Stimulated activated memory B cell treated with anti-CD40 and anti-IgM and Interleukin-4, amounts not matched to agents 10 μg/mL and 1 μg/mL and 100 μg/mL, for 72 hours (primary cell): ENCODE measurements at places on chromosomes 12 and 14.

GRCh38 chr12:65184176-65184857 is 14.9 kb downstream of the LEMD3 start:
- ATAC-seq: no peak

DNA sequence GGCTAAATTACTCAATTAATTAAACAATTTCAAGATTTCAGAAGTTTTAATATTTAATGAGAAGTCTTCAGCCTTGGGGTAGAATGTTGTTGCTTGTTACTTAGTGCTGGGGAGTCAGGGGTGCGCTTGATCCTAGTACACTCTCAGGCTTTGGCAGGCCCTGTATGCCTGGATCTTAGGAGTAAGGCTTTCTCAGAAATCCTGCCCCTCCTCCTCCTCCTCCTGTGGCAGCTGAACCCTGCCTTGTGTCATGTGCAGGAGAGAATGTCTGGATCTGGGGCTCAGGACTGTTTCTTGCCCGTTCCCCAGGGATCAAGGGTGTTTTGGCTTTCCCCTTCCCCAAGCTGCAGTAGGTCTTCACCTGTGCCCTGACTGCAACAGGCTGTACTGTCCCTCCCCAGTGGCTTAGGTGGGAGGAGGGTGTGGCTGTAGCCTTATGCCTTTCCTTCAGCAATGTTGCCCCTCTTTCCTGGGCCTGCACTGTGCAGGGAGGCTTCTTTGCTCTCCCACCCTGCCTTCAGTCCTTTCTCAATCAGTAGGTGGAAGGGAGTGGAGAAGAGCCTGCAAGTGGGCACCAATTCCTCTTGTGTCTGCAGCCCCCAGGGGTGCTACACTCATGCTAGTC is 108.2 kb downstream of the SLC38A6 start:
- peak; percentile 8 for ATAC-seq

- ATAC-seq: peak; percentile 24
These were observed 86.2 kb upstream of the GNG2 start for GRCh38 chr14:51774209-51774608.

DNA sequence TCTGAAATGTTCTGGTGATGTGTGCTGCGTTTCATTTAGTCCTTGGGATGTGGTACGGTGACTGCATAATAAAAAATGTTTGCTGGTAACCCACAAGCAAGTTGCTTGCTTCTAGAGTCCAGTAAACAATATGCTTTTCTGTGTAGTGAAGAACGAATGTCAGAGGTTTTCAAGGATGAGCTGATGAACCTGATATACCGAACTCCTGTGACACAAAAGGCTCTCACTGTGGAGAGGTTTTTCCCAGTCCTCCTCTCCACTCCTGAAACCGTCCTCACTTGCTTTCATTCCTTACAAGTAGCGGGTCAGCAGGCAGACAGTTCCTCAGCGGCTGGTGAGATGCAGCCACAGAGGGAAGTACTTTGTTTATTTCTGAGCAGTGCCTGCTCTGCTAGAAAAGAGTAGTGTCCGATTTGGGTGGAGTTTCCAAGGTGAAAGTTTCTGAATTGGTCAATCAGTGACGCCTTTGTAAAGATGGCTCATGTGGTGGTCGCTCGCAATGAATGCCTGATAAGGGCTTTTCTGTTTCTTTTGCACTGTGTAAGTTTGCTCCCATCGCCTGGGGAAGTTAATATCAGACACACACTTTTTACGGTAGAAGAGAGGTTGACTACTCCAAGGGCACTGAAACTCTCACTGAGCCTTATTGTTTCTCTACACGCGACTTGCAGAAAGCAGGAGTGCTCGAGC is 3.0 kb downstream of the ETV6 start:
- peak; percentile 44 for ATAC-seq

GRCh38 chr12:48002414-48002730 is 1.9 kb downstream of the COL2A1 start:
- no peak for ATAC-seq

DNA sequence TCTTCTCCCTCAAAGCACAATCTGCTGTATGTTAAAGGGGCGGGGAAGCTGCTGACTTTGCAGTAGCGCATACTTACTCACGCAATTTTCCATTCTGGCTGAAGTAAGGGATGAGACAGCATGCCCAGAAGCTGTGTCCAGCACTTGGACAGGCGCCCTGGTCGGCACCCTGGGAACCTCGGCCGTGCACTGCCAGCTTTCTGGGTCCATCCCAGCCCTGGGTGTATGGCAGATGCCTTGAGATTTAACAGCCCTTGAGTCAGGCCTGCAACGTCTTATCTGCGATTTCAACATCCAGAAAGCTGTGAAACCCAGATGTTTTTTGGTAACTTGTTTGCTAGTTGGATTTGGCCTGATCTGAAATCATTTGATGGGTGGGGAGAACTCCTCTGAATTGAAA is 16.1 kb downstream of the EML1 start:
- ATAC-seq: no peak

- peak; percentile 58 for ATAC-seq
These were observed 507 bp upstream of the CD9 start for GRCh38 chr12:6199531-6200255.

DNA sequence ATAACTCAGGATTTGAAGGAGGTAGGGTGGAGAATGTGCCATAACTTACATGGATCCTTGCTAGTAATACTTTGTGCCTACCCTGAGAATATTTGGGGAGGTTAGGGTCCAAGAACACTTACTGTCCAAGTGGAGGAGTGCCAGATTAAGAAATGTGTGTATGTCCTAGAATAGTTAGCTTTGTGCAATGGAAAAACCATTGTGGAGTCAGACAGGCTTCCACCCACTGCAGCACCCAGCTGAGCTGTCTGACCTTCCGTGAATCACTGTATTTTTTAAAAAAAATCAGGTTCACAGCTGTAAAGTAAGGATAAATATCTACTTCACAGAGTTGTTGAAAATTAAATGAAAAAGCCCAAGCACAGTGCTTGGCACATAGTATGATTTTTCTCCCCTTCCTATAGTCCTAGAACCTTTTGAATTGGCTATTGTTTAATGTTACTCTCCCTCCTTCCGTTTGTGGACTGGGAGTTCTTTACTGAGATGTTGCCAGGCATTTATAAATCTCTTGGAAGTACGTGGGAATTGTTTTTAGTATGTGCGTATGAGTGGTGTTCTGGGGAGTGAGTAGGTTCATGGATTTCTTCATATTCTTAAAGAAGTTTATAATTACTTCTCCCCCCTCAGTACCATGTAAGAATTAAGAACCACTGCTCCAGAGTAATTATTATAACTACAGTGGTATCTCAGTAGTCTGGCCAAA is 9.2 kb downstream of the RAB21 start:
- no peak for ATAC-seq

GRCh38 chr14:59177262-59177661 is 11.2 kb upstream of the DAAM1 start:
- no peak for ATAC-seq

DNA sequence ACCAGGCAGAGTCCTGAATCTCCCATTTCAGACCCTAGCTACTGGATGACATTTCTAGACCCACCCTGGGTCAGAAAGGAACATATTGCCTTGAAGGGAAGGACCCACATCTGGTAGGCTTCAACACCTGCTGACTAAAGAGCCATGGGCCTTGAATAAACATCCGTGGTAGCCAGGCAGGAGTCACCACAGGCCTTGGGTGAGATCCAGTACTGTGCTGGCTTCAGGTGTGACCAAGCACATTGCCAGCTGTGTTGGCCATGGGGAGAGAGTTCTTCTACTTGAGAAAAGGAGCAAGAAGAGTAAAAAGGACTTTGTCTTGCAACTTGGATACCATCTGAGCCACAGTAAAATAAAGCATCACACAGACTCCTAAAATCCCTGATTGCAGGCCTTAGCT is 332.6 kb downstream of the SLC16A7 start:
- no peak for ATAC-seq

DNA sequence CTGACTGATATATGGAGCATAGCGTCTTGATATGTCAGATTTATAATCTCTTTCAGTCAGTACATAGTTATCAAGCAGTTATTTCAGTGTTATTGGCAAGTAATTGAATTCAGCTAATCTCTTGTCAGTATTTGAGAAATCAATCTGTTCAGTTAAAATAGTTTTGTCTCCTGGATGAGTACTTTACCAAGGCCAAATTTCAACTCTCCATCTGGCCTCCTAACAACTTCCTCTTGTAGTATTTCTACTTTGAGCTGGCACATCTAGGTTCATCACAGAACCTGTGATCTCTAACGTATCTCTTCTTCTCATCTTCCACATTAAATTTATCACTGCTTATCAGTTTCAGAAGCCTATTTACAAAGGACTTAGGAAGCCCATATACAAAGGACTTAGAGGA is 690.5 kb downstream of the C12orf50 start:
- no peak for ATAC-seq

DNA sequence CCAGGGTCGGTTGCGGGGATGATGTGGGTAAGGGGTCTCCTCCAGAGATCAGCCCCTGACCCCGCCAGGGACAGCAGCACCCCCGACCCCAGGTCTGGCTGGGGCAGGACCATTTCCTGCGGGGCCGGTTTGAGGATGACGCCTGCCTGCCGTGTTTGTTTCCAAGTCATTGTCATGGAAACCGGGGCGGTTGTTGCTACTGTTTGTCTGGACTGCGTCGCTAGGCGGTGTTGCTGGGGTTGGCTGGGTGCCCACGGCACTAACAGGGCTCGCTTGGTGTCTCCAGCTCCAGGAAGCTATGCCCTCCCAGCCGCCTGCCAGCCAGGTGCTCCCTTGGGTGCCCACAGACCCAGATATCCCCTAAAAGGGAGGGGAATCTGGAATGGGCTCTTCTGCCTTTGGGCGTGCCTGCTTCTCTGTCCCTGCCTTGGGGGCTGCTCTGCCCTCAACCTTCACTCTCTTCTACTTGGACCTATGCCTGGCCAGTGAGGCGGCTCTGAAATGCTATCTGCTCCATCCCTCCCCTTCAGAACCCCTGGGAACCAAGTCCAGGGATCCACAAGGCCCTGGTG is 4.7 kb upstream of the CRIP1 start:
- ATAC-seq: peak; percentile 67
